ENCODE measurements at places on chromosomes 13 and 19. TPM values are rescaled to one million over a fixed set of nuclear protein-coding genes. Genes with fewer than 3 reads are reported as not detected.

Gene CAMSAP3
- 8.6 TPM for polyA plus RNA-seq

Gene KISS1R
- not detected for polyA plus RNA-seq

Gene EPN1
- 144 TPM for polyA plus RNA-seq

Gene RXFP2
- not detected for polyA plus RNA-seq

Gene SIAH3
- 0.14 TPM for polyA plus RNA-seq

Gene ZBTB32
- not detected for polyA plus RNA-seq

Gene CCDC169
- 0.19 TPM for polyA plus RNA-seq

Gene USHBP1
- polyA plus RNA-seq: 0.04 TPM

Gene TGFBR3L
- polyA plus RNA-seq: 5.0 TPM

Gene SH2D3A
- 54.1 TPM for polyA plus RNA-seq

Gene FBXO27
- 9.4 TPM for polyA plus RNA-seq

Measured in foreskin keratinocyte (primary cell).